ENCODE measurements at places on chromosomes 11 and 22.

GRCh38 chr22:39943337-39943736, 16.9 kb upstream of the TMA7B start:
- no peaks in the 10 kb centered on the region for H3K36me3 ChIP-seq
- H3K4me1 ChIP-seq, result peaks cover 7% of the 10 kb centered on the region
- H3K27ac ChIP-seq, result no peak overlapping the region
- H3K27me3 ChIP-seq, result peaks cover 20% of the 10 kb centered on the region

DNA sequence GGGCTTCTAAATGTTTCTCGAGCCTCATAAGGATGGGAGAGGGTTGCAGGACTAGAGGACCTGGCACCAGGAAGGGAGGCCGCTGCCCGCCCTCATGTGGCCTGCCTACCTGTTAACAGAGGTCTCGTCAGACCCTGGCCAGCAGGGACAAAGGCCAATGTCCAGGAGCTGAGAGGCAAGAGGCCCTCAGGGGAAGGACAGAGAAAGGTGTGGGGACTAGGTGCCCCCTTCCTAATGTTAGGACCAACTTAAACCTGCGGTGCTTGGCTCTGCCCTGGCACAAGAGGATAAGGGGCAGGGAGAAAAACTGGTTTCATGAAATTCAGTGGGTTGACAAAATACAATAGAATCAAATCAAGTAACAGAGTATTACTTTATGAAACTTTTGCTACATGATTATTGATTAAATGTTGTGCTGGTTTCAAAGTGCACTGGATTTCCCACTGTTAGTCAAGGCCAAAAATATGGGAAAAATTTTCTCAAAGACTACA, 20.0 kb upstream of the SYT12 start:
- no peaks in the 10 kb centered on the region for H3K27me3 ChIP-seq
- H3K4me3 ChIP-seq, result no peak overlapping the region
- no peak overlapping the region for H3K27ac ChIP-seq
- no peaks in the 10 kb centered on the region for H3K4me1 ChIP-seq
- no peak for DNase-seq

DNA sequence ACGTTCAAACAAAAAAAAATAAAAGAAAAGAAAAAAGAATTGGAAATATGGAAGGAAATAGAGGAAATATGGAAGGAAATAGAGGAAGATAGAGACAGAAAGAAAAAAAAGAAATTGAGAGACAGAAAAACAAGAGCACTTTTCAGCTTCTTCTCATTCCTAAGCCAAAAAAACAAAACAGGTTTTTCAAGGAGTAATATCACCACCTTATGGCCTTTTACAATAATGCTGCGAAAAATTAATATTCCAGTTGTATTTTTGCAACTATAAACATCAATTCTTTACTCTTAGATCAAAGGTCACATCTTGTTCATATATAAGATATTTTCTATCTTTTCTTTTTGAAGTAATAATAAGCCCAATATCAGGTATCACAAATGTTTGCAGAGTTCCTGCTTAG, 328.3 kb downstream of the FAT3 start:
- no peaks in the 10 kb centered on the region for H3K27me3 ChIP-seq
- H3K4me3 ChIP-seq, result no peak overlapping the region
- H3K27ac ChIP-seq, result no peak overlapping the region
- H3K4me1 ChIP-seq, result no peaks in the 10 kb centered on the region
- H3K36me3 ChIP-seq, result no peaks in the 10 kb centered on the region
- no peak for DNase-seq

- no peaks in the 10 kb centered on the region for H3K4me1 ChIP-seq
- DNase-seq, result no peak
- no peak overlapping the region for H3K27ac ChIP-seq
- no peak overlapping the region for H3K4me3 ChIP-seq
Measured at GRCh38 chr11:111358038-111359001, 20.8 kb downstream of the POU2AF1 start.

- H3K36me3 ChIP-seq, result no peaks in the 10 kb centered on the region
- no peak overlapping the region for H3K4me3 ChIP-seq
- H3K27ac ChIP-seq, result peak overlapping the region; percentile 30
- no peaks in the 10 kb centered on the region for H3K27me3 ChIP-seq
- H3K4me1 ChIP-seq, result peaks cover 94% of the 10 kb centered on the region
Measured at GRCh38 chr11:128734103-128734831, 40.4 kb downstream of the FLI1 start.

GRCh38 chr11:94988748-94989147, 15.2 kb downstream of the KDM4D start:
- no peak for DNase-seq
- H3K27me3 ChIP-seq, result no peaks in the 10 kb centered on the region
- no peak overlapping the region for H3K4me3 ChIP-seq
